ENCODE measurements at places on chromosomes 5 and 9.

DNA sequence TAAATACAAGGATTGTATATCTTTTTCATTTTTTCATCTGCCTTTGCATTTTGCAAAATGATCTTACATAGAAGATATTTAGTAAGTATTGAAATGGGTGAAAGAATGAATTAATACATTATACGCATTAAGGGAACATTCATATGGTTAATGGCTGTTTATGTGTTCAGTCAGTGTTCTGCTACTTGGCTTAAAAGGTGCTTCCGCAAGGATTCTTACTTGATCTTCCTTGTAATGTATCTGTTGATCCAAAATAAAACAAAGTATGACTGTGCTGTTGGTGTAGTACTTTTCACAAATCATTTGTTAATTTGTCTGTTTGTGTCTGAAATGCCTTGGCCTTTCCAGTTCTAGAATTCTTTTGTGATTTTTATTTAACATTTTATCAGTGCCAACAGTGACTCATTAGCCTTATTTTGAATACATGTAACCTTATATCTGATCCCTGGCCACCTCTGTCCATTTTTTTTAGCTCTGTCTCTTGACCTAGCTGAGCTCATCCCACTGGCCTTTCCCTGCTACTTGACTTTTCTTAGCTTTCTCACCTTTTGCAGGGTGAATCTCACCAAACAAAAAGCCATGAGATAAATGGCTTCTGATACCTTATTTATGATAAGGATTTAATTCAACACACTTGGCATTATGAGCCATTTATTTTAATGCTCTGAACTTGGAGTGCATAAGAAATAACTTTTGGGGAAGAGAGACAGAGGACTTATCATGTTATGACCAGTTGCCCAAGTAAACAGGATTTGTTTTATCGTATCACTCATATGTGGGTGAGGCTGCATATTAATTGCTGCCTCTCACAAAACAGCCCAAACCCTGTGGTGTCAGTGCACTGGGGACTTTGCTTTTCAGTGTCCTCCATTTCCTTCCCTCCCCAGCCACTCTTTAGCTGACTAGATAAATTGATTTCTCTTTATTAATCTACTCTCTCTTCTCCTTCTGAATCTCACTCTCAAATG is 340.3 kb downstream of the KDM4C start:
- no peak for DNase-seq

DNA sequence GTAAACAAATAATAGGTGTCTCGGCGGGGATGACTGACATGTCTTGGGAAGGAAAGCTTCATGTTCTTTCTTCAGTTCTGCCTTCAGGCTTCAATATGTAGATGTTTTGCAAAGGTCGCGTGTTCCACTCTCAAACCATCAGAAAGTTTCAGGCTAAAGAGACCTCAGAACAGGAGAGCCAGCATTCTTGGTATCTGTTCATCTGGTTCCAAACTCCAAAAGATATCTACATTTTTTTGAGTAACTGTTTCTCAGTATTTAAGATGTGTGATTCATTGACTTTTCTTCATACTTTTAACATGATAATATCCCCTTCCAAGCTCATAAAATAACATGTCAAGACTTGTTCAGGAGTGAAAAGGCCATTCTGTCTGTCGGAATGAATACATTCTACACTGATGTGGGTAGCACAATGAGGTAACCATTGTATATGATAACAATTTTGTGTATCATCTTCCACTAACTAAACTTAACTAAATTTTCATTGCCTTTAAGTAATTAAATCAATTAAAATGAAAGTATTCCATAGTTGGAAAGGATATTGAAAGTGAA is 183.6 kb downstream of the CFAP90 start:
- no peak for DNase-seq

- DNase-seq = no peak
These were observed 246.8 kb downstream of the SAXO1 start for GRCh38 chr9:18786196-18786595.

DNA sequence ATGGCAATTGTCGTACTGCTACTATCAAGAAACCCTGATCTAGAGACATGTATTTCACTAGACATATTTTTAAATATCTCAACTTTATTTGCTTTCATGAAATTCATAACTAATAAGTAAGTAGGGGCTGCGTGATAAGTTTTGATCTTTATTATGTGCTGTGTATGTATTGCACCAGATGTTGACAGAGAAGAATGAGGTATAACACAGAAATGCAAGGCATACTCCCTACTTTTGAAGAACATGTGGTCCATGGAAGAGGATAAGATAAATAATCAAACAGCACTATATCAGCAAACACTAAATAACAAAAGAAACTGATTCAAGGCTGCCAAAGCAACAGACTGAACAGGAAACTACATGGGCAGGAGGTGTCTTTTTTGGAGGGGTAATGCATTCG is 60.9 kb downstream of the FREM1 start:
- DNase-seq = no peak

- DNase-seq = no peak
These were observed 21.5 kb downstream of the PDGFRB start for GRCh38 chr5:150134198-150134588.

DNA sequence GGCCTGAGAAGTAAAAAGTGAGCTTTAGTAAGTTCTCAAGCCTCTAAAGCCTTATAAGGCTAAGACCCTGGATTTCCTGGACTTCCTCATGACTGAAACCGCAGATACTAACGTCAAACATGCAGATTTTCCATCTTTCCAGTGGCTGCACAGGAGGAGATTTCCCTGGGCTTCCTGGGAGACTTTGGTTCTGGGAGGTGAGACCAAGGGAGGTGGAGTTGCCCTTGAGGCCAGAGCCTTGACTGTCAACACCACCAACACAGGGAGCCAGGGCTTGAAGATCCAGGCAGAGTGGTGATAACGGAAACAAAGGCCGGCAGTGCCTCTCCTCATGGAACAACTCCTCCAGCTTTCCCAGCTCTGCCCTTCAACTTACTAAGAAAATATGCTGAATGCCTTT is 144.7 kb upstream of the LRRTM2 start:
- no peak for DNase-seq

DNA sequence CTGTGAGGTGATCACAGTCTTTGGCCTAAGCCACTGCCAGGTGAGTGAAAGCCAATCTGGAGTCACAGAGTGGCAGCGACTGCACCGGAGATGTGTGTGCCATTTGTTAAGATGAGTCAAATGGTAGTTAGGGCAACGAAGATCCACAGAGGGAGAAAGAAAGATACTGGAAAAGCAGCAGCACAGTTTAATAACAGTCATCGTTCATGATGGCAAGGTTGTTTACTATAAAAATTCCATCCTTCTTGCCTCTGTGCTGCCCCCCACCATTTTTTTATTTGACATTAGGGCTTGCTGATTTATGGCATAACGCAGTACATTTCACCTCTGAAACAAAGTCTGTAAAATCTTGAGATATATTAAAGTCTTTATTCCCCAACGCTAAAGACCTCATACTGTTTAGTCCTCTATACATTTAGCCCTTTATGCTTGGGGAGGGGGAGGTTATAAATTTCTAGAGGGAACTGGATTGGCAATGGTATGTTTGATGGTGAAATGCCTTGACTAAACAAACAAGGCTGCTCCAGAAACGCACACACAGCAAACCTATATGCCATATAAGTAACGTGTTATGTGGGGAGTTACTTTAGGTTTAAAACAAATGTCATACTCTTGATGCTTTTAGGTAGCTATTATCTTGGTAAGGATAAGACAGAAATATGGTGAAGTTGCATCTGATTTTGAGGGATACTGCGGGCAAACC is 55.8 kb upstream of the ABL1 start:
- no peak for DNase-seq

Data from NCI-H146 (cell line).